ENCODE measurements at places on chromosomes 5 and 9. TPM values are rescaled to one million over a fixed set of nuclear protein-coding genes. Genes with fewer than 3 reads are reported as not detected.

STC2 gene
- total RNA-seq, result 0.79 TPM

CERCAM gene
- total RNA-seq, result 32.5 TPM

AQP3 gene
- 2.5 TPM for total RNA-seq

TMEM215 gene
- total RNA-seq, result 5.2 TPM

TMEM171 gene
- 1.4 TPM for total RNA-seq

FBXL7 gene
- total RNA-seq, result 21.2 TPM

TNFSF15 gene
- 0.69 TPM for total RNA-seq

ECM2 gene
- total RNA-seq, result 63.9 TPM

CA9 gene
- total RNA-seq, result not detected

HSD17B3 gene
- total RNA-seq, result 0.20 TPM

Measured in spinal cord (tissue), 10 donors.